Mesothelial cell of epicardium (in vitro differentiated cells): ENCODE measurements at places on chromosomes 7 and 10.
A peak's percentile ranks its signal among the peaks of the same experiment; 100 is the strongest.

DNA sequence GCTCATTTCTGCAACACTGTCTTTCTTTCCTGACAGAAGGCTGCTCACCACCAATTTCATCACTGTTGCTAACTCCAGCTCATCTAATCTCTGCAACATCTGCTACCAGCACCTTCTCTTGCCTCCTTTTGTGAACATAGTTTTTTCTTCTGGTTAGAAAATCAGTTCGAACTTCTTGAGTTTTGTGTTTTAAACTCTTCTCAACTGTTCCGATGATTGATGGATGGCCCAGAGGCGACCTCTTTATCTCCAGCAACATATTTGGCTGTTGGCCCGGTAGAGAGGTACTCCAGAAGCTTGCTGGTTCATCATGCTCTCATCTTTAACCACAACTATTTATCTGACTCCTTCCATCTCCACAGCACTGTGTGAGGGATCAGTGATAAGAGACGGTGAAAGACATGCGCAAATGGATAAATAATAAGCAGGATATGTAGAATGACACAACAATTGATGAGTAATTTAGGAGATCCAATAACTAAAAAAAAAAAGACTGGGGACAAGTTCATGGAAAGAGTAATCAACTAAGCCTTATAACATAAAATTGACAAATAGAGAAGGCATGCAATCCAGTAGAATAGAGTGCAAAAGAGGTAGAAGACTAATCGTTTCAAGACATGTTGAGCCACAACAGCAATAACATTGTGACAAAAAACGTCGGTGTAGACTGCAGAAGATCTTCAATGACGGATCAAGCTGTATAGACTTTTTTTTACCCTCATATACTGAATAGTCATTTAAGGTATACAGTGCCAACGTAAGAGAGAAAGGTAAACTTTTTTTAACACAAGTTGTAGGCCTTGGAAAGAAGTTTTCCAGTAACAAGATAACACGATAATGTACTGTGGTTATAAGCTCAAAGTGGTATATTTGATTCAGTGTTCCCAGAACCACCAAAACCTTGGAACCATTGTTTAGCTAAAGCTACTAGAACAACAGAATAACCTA is 152.2 kb downstream of the CRPPA start:
- DNase-seq: peak; percentile 45

- DNase-seq: no peak
Observed at GRCh38 chr10:109030581-109031210, 892.6 kb downstream of the XPNPEP1 start.

DNA sequence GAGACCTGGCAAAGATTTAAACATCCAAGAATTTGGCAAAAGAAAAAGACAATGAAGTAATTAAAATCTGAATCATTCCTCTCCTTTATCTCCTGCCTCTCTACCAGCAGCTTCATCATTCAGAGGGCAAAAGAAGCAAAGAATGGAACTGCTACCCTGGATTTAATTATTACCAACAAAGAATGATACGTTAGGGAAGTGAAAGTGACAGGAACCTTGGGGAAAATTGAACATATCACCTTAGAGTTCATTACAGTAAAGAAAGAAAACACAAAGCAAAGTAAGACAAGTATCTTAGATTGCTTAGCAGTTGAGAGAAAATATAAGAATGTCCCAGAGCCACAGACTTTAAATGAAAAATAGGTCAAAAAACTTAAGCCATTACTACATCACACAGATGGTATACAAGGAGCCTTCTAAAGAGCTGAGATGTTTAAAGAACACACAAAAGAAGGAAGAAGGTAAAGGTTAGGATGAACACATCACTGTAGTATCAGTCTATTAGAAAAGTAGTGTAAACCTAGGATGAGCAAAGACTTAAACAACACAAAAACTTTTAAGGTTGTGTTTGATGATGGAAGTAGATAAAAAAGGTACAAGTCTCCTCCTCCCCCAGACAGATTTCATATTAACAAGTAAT is 17.5 kb downstream of the CTNNA3 start:
- DNase-seq: no peak

- DNase-seq: no peak
Observed at GRCh38 chr10:116026315-116026714, 246.7 kb downstream of the GFRA1 start.

- no peak for DNase-seq
Observed at GRCh38 chr7:66167773-66168387, 37.3 kb upstream of the TPST1 start.

DNA sequence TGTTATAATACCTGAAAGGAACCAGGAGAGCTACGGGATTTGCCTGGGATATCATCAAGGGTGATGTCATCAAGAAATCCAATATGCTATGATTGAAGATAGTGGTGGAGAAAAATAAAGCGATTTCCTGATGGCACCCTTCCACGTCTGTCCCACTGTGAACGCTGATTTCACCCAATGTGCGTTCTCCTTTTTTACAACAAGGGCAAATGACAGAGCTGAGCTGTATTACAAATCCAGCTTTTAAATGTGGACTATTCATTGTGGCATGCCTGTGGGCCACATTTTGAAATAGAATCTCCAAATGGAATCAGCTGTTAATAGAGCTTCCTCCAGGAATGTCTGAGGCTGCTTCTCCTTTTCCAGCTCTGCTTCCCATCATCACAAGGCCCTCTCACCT is 23.3 kb downstream of the SLC13A4 start:
- no peak for DNase-seq

- no peak for DNase-seq
Observed at GRCh38 chr10:97408496-97408992, 7.4 kb upstream of the RRP12 start.

DNA sequence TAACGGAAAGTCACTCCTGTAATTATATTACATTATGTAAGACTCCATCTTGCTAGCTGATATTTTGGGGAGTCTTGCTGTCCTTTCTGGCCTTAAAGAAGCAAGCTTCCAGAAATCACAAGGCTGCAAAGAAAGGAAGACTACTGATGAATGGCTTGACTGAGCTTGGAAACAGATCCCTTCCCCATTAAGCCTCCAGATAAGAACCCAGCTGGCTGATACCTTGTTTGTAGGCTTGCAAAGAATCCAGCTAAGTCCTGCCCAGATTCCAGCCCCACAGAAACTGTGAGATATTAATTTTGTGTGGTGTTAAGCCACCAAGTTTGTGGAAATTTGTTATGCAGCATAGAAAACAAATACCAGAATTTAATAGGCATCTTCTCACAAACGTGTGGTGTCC is 49.9 kb upstream of the TMEM106B start:
- DNase-seq: no peak

DNA sequence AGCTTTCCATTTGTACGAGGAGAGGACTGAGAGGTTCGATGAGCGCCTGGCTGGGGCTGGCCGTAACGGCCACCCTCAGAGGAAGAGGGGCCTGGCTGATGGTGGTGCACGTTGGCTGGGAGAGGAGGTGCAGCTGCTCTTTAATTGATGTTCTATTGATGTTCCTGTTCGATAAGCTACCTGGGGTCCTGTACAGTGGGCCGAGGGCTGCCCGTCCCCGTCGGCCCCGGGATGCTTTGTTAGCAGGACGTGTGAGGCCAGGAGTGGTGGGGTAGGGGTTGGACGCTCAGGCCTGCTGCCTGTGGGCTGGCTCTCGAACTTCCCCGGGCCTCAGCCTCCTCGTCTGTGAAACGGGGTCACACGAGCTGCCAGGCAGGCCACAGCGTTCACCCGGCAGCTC is 25.4 kb downstream of the FAM20C start:
- DNase-seq: no peak

- DNase-seq: no peak
Observed at GRCh38 chr10:118568327-118568848, 27.1 kb downstream of the PRLHR start.

DNA sequence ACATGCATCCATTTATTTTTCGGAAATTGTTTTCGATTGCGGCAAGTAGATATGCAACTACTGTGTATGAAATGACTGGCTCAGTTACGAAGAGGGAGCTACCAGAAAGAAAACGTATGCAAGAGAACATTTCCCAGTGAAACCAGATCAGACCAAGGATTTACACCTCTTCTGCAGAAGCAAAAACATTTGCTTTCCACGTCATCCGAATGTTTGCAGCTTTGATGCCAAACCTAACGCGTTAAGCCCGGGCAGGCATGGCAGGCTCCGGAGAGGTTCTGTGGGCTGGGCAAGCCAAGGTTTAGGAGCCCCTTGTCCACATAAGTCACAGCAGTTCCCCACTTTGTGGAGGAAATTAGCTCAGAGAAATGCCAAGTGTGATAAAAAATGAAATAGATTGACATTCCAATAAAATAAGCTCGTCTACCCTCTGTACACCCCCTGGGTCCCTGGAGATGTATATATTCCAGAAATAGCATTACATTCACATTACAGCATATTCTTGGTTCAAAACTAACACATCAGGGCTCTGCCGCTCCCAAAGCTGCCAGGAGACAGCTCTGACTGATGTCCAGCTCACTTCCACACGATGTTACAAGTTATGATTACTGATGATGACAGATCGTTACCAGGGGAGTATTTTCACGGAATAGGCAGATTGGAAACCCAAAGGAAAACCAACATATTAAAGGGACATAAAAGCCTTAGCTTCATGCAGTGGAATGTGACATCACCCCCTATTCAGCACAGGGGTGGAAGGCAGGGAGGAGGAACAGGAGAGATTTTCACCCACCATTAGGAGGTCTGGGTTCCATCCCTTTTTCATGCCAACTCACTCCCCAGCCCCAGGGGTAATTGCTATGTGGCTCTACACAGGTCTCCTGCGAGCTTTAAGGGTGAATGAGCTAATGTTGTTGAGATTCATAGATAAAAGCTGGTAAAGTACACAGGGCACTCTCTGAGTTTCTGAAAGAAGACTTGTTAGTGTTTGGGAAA is 81.5 kb downstream of the LYZL1 start:
- DNase-seq: no peak

- DNase-seq: peak; percentile 54
Observed at GRCh38 chr10:59177031-59177797, 771 bp downstream of the PHYHIPL start.

DNA sequence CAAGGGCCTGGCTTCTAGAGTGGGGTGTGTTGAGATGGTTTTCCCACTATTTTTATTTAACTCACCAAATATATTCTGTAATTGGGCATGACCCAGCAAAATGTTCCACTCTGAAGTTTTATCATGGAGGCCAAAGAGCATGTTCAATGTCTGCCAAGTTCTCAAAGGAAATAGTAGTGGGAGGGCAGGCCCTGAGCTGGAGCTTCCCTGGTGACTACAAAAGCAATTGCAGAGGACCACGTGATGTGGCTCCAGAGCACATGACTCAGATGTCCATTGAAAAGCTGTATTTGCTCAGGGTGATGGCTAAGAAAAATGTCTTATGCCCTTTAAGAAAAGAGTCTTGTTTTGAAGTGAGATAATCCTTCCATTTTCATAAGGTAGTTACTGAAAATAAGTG is 1024.8 kb downstream of the LRMDA start:
- DNase-seq: no peak

DNA sequence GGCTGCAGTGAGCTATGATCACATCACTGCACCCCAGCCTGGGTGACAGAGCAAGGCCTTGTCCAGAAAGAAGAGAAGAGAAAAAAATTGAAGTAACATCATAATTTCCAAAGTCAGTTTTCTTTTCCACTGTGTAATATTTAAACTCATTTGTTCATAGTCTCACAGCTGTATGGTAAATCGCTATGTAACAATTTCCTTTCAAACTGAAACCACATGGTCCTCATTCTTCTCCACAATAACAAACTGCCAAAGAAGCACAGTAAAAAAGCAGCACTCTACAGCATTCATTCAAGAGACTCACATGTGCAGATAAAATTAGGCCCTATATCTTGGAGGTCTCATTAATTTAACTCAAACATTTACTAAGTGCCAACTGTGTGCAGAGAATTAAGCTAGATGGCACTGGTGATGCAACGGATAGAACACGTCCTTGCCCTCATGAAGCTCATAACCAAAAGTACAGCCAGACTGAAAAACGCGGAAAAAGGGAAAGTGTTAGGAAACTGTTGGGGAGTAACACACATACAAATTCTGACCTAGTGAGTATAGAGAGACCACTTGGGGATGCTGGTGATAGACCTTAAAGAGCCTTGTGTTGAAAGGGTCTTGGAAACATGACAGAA is 174.0 kb upstream of the KCTD7 start:
- DNase-seq: no peak

DNA sequence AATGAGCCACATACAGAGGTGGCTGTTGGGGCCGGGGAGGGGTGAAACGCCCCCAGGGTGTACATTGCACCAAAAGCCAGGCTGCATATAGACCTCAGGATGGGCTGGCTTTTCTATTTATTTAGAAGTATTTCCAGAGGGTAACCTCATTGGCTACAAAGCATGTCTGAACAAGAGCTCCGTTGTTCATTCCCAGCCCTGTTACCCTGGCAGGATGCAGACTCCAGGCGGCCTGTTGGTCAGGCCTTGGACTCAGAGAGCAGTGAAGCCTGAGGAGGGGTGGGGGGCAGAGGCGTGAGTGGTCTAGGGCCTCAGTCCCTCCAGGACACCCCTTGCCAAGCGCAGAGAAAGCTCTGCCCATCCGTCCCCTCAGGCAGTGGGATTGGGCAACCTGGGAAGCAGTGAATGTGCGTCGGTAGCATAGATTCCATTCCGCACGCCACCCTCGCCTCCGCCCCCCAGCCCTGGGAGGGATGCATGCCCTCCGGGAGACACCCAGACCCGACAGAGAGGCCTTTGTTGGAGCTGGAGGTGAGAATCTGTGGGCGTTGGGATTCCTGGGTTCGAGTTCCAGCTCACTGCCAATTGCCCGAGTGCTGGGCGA is 41.9 kb downstream of the TCF7L2 start:
- DNase-seq: no peak

- DNase-seq: no peak
Observed at GRCh38 chr7:132764762-132765161, 188.5 kb upstream of the PLXNA4 start.

DNA sequence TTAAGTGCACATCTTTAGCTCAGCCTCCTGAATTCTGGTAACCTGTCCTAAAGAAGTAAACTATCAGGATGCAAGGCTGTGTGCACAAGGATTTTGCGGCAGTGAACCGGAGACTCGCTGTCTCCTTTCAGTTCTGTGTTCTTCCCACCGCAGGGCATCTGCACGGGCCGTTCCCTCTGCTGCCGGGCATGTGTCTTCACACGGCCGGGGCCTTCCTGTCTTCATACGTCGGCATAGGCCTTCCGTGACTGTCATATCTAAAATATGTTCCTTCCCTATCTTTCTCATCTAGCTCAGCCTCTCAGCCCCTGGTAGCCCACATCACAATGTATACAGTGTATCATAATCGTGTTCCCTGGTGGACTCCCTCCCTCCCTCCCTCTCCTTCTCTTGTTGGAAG is 16.4 kb downstream of the PALD1 start:
- no peak for DNase-seq

- no peak for DNase-seq
Observed at GRCh38 chr7:35619863-35620262, 75.1 kb downstream of the HERPUD2 start.

GRCh38 chr10:33087152-33087551 is 129.1 kb upstream of the ITGB1 start:
- no peak for DNase-seq
